ENCODE measurements at places on chromosomes 12 and 14. TPM values are rescaled to one million over a fixed set of nuclear protein-coding genes. Genes with fewer than 3 reads are reported as not detected.

DNA sequence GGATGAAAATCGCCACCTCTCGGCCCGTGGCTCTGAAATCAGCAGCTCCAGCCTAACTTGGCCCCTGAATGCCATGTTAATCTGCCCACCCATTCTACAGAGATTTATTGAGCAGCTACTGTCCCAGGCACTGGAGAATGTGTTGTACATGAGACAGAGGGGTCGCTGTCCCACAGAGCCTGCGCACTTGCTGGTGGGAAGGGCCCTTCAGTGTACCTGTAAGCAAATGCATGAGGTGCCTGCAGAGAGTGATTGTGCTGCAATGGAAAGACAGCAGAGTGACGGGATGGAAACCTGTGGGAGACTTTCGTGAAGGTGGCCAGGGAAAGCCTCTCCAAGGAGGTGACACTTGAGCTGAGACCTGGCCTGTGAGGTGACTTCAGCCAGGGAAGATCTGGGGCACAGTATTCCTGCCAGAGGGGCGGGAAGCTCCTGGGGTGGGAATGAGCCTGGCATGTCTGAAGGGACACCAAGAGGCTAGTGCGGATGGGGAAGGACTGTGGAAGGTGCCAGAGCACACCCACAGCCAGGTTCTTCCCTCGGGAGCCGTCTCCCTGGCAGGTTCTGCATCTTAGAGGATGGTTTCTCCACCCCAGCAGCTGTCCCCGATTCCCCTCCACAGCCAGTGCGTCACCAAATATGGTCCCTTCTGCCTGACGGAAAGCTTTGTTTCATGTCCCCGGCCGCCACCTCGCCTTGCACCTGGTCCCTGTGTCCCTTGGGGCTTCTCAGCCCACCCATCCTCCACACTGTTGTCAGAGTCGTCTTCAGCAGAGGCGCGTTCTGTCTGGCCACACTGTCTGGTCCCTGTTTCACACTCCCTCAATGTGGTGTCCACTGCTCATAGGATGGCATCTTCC, 8.7 kb downstream of the SMIM41 start:
- DNase-seq = no peak
- H3K4me1 ChIP-seq = peaks cover 5% of the 10 kb centered on the region
- no peak overlapping the region for H3K4me3 ChIP-seq
- H3K27ac ChIP-seq = no peak overlapping the region
- H3K27me3 ChIP-seq = peaks cover 52% of the 10 kb centered on the region

- no peaks in the 10 kb centered on the region for H3K4me1 ChIP-seq
- no peak for DNase-seq
- H3K27me3 ChIP-seq = peaks cover 12% of the 10 kb centered on the region
- H3K4me3 ChIP-seq = no peak overlapping the region
- H3K36me3 ChIP-seq = no peaks in the 10 kb centered on the region
- H3K27ac ChIP-seq = no peak overlapping the region
Observed at GRCh38 chr12:45621703-45622102, 107.8 kb upstream of the ARID2 start.

DNA sequence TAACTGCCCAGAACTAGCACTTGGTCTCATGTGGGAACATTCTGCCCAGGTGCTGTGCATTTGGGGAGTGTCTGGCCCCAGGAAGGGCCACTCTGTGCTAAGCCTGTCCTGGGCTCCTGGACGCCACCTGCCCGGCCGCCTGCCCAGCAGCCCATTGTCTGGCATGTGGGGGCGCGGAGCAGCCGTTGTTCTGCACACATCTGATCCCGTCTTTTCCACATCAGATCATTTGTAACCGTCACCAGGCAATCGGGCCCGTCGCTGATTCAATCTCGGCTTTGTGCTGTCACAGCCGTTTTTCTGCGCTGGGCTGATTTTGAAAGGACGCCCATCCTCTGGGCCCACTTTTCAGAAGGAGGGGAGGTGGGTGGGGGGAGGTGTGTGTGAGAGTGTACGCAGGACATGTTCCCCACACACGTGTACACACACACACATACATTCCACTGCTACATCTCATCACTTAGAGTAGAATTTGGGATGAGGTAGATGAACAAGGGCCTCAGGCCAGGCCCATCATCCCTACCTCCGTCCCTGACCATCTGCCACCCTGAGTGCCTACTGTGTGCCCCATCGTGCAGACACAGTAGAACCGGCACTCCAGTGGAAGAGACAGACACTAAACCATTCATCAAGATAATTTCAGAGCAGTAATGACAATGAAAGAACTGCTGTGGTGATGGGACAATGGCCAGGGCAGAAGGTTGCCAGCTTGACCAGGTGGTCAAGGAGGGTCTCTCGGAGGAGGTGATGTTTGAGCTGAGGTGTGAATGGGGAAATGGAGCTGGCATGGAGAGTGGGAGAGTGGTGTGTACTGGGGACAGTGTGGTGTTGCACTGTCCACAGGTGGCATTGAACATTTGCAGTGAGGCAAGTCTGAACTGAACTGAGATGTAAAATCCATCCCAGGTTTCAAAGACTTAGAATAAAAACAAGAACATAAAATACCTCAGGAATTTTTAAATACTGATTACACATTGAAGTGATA, 19.0 kb downstream of the FAM222A start:
- no peaks in the 10 kb centered on the region for H3K36me3 ChIP-seq
- no peak overlapping the region for H3K27ac ChIP-seq
- H3K4me3 ChIP-seq = no peak overlapping the region
- no peaks in the 10 kb centered on the region for H3K4me1 ChIP-seq
- no peak for DNase-seq

DNA sequence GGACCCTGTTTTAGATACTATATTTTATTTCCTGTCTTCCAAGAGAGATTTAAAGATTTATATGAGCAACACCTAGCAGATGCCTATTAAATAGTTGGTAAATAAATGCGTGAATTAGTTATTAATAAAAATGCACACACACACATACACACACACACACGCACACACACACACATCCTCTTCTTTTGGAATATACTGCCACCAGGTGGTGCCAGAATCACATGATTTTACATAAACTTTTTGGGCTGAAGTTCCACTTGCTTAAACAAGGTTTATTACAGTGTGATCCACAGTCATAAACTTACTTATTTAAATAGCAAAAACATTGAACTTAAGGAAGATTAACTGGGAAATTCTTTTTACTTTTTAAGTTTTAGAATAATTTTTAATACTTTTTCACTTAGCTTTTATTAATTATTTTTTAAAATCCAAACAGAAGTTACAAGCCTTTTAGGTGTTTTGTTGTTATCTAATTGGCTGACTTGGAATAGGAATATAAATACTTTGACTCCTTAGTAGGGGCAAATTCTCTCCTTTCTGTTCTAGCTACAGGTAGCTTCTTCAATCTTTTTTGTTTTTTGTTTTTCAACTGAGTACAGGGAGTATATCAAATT, 17.5 kb downstream of the RAD51B start:
- H3K4me1 ChIP-seq = no peaks in the 10 kb centered on the region
- H3K4me3 ChIP-seq = no peak overlapping the region
- peaks cover 4% of the 10 kb centered on the region for H3K36me3 ChIP-seq
- DNase-seq = peak; percentile 58

DNA sequence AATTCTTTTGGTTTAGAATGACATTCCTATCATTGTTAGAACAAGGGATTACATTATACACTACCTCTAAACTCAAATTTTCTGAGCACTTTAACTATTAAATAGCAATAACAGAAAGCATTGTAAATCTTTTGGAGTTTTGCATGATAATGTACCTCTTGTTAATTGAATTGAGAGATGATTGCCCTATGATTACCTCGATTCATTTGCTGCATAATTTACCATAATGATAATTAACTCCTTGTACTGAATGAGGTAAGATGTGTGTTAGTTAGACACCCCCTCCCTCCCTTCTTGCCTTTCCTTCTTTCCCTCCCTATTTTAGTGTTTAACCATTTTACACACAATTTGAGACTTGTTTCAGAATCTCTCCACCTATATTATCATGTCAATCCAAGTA, 469.2 kb downstream of the DIO2 start:
- no peaks in the 10 kb centered on the region for H3K36me3 ChIP-seq
- no peak overlapping the region for H3K4me3 ChIP-seq
- no peak overlapping the region for H3K27ac ChIP-seq
- no peaks in the 10 kb centered on the region for H3K27me3 ChIP-seq
- DNase-seq = no peak
- no peaks in the 10 kb centered on the region for H3K4me1 ChIP-seq

DNA sequence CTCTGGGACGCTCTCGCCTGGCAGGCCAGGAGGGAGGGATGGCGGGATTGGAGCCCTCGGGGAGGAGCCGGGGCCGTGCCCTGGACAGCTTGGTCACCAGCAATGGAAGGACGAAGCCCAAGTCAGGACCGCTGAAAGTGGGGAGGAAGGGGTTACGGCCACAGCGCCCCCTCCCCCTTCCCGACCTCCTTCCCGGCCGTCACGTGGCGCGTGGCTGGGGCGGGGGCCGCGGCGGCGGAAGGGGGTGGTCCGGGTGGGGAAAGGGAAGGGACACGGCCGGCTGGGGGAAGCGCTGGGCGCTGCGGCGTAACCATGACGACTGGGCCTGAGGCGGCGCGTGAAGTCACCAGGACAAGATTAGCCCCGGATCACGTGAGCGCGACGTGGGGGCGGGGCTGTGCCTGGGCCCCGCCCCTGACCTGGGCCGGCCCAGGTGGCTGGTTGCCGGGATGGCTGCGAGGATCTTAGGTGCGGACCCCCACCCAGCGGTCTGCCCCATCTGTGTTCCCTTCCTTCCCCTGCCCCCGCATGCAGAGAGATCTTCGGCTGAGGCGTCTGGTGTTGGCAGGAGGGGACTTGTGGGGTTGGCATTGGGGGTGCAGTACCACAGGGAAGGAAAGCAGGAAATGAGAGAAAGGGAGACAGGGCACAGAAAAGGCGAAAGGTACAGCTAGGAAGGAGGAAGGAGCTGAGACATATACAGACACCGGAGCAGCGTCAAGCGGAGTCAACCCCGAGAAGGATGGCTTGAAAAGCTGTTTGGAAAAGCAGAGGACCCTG, 6.2 kb downstream of the MAP3K12 start:
- no peaks in the 10 kb centered on the region for H3K36me3 ChIP-seq
- peaks cover 38% of the 10 kb centered on the region for H3K4me1 ChIP-seq
- peak overlapping the region; percentile 63 for H3K27ac ChIP-seq

CISTR gene
- total RNA-seq = not detected

WNT1 gene
- 0.33 TPM for total RNA-seq

KLRC3 gene
- total RNA-seq = not detected

GARIN6 gene
- total RNA-seq = not detected

NRDE2 gene
- total RNA-seq = 20.3 TPM

TTC9 gene
- total RNA-seq = 14.1 TPM

DDN gene
- 0.23 TPM for total RNA-seq

B3GNT4 gene
- total RNA-seq = 2.8 TPM

TAS2R7 gene
- not detected for total RNA-seq

KLHDC2 gene
- total RNA-seq = 34.3 TPM

TOMM20L gene
- not detected for total RNA-seq

BCAT1 gene
- total RNA-seq = 24.8 TPM

RAD9B gene
- total RNA-seq = 1.1 TPM

NR2C1 gene
- total RNA-seq = 41.6 TPM

All from activated CD4-positive, alpha-beta memory T cell treated with anti-CD3 and anti-CD28 coated beads, Interleukin-2, amount 10 ng/mL, durations not matched to agents 7 days and 5 days (primary cell).